ENCODE measurements at places on chromosomes 3 and 15.

GRCh38 chr15:60932051-60932915 is 296.8 kb downstream of the RORA start:
- peak; percentile 33 for DNase-seq

GRCh38 chr3:167120828-167121227 is 259.3 kb downstream of the ZBBX start:
- DNase-seq = no peak

- no peak for DNase-seq
These were observed 49.1 kb downstream of the UBR1 start for GRCh38 chr15:43056696-43057095.

DNA sequence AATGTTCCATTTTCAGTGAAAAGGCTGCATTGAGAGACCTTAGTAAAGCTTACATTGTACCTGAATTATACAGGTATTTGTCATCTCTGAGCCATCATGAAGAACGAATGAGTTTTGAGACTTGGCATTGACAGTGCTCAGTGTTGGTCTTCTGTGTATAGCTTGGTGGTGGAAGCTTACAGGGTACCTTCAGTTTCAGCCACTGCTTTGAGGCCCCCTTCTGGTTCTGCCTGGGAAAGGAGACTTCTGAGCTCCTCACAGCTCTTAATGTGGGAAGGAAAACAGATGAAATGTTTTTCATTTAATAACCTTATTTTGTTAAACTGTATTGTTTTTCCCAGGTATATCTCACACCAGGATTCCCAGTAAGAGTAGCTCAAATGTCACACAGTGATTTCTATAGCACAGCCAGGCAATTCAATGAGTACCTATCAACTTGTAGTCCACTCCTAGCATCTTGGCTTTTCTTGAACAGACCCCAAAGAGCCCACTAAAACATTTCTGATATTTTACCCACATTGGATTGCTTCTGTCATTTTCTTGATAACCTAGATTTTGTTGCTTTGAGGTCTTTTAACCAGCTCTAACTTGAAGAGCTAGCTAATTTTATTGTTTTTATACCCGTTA is 5.6 kb downstream of the SERPINI1 start:
- DNase-seq = peak; percentile 9

DNA sequence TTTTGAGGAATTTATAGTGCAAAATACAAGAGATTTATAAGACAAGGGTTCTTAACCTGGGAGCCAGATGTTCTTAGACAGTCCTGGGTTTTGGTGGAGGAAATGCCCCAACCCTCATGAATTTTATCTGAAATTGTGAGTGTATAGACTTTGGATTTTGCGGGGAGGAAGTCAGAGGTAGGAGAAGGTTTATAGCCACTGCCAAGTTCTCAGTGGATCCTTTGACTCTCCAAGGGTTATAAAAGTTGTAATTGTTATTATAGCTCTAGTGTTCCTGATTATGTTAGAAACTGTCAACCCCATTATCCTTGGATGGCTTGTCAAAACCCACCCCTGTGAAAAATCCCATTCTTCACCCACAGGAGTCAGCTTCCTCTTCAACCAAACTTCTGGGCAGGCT is 183.6 kb downstream of the LRTM1 start:
- DNase-seq = no peak

DNA sequence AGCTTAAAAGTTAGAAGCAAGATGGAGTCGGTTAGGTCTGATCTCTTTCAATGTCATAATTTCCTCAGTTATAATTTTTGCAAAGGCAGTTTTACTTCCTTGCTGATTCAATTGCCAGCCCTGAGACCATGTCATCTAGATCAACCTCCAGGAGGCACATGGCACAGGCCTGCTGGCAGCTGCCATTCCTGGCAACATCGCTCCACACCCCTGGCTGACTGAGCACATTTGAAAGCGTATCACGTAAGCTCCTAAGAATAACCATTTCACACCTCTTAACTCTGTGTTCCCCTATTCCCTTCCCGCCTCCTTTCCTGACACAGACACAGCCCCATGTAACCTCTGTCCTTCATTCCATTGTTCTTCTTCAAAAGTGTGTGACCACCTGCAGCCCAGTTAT is 313.9 kb upstream of the CTNNB1 start:
- DNase-seq = no peak

- no peak for DNase-seq
These were observed 6.8 kb upstream of the SKIL start for GRCh38 chr3:170350515-170351413.

DNA sequence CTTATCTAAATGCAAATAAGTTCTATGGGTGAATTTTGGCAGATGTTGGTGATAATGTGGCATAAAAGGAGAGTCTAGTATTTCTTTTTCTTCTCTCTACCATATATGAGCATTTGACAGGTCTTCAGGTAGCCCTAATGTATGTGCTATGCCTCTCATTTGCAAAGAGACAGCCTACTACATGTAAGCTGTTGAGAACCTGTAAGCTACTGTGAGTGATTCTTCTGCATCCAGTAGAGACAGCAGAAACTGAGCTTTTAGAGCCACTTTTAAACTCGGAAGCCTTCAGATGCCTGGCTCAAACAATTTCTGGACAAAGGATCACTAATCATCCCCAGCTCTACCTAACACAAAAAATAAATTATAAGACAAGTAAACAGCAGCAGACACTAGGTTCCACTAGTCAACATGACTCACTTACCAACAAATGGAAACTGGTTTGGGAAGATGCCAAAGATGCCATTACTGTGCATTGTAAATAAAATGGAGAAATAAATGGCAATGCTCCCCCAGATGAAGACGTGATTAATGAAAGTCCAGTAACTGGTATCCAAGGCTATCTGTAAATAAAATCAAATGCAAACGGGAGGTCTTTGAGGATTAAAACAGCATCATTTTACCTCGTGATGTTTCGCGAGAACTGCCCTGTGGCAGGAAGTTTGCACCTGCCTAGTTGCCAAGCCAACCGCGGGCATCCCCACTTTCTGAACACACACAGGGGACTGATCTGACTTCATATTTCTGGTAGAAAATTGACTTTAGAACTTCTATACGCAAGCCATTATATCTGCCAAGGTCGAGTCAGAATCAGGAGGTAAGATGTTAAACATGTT is 245.3 kb downstream of the DTWD1 start:
- no peak for DNase-seq

- DNase-seq = no peak
These were observed 1.0 kb upstream of the PCBP4 start for GRCh38 chr3:51968170-51968775.

DNA sequence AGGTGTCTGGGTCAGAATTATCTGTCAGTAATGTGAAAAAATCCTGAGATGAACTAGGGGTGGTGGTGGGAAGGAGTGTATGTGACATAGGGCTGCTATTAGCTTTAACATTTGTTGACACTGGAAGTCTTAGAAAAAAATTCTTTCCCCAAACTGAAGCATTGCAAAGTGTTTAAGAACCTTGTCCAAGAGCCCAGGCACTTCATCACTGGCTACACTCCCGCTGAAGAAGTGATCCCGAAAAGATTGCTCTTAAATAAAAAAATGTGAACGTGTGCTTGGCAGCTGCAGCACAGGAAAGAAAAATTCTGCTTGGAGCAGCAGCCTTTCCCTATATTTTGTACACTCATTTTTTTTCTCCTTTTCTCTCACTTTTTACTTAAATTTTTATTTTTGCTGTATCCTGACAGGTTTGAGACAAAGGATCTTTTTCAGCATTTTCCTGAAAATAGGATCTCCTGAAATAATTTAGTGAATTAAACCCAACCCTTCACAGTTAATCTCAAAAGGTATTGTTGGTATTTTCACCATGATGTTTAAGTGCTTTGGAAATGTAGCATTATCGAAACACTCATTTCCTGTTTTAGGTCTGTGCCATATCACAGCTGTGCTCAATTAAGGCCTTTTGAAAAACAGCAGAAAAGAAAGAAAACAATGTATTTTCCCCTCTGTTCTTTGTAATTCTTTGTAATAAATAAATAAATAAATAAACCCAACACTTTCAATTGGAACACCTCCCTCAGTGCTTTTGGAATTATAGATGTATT is 477.6 kb downstream of the ZNF385D start:
- DNase-seq = no peak

- no peak for DNase-seq
These were observed 4.2 kb upstream of the FAM131A start for GRCh38 chr3:184333190-184333589.

DNA sequence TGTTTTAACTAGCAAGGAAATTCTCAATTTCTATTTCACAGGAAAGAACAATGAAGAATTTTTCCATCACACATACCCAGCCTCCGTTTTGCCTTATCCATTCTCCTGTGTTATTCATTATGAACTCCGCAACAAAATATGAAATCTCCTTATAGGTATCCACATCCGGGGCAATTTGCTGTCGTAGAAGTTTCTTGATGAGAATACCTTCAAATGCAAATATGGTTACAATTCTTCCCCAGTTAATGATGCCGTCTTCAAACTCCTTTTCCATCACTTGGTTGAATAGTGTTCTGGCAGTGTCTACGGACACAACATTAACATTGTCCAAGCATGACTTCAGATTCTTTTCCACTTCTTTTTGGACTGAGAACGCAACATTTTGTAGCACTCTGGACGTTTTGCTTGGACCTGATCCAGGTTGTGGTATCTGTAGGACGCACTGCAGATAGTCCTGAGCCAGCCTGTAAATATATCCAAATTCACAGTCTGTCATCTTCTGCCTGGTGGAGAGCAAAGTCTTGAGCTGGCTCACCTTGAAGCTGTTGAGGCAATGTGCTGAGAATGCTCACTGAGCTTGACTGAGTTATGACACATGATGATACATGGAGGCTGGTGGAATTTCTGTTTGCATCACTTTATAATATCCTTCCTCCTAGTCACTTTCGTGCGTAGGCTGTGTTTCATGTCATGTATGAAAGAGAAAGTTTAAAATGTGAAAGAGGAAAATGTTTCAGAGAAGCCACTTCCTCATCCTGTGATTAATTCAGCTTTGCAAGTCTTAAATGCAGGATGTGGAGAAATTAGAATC is at the start of gene BCL2A1:
BCL2A1 (minus strand) TSS at position 573 of the 811 bp plus-strand sequence; CDS start at position 496, 77 bp downstream.
- peak; percentile 80 for DNase-seq

DNA sequence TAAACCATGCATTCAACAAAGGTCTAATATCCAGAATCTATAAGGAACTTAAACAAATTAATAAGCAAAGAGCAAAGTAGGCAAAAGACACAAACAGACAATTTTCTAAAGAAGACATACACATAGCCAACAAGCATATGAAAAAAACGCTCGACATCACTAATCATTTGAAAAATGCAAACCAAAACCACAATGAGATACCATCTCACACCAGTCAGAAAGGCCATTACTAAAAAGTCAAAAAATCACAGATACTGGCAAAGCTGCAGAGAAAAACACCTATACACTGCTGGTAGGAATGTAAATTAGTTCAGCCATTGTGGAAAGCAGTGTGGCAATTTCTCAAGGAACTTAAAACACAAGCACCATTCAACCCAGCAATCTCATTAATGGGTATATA is 53.8 kb downstream of the FSIP1 start:
- DNase-seq = no peak

DNA sequence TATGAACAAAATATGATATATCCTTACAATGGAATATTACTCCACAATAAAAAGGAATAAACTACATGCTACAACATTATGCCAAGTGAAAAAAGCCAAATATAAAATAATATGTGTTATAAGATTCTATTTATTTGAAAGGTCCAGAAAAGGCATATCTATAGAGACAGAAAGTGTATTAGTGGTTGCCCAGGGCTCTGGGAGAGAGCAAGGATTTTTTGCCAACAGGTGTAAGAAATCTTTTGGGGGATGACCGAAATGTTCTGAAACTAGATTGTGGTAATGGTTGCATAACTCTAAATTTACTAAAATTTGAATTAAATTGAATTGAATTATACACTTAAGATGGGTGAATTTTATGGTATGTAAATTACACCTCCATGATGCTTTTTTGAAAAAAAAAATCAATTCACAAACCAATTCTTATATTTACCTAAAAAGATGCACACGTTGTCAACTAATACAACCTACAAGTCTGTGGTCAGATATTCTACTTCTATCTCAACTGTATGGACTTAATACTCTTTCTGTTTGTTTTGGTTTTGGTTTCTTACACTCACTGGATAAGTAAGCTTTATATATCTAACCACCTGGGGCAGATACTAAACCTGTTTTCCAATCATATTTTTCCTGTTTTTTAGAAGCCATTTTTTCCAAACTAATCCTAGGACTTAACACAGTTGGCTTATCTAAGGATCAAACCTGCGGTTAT is 75.8 kb downstream of the FBN1 start:
- no peak for DNase-seq

GRCh38 chr15:99239545-99240198 is 9.7 kb downstream of the TTC23 start:
- no peak for DNase-seq

- DNase-seq = no peak
These were observed 29.8 kb downstream of the HOMER2 start for GRCh38 chr15:82922737-82923136.

GRCh38 chr3:12428126-12428525 is 56.2 kb upstream of the TSEN2 start:
- DNase-seq = no peak

DNA sequence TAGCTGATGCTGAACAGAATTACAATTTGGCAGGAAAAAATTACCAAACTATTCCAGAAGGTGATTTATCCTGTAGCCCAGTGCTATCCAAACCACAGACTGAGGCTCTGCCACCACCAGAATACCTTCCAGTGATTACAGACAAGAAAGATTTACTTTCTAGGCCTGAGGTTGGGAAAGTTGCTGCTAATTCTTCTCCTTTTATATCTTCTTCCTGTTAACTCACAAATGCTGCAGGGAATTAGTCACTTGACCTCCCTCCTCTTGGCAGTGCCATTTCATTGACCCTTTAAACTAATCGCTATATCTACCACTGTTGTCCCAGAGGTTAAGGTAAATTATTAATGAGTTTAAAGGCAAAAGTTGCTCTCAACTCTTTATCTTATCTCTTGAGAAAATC is 118.4 kb downstream of the CTNNB1 start:
- DNase-seq = no peak

GRCh38 chr3:138260611-138261010 is 69.0 kb downstream of the NME9 start:
- DNase-seq = no peak

DNA sequence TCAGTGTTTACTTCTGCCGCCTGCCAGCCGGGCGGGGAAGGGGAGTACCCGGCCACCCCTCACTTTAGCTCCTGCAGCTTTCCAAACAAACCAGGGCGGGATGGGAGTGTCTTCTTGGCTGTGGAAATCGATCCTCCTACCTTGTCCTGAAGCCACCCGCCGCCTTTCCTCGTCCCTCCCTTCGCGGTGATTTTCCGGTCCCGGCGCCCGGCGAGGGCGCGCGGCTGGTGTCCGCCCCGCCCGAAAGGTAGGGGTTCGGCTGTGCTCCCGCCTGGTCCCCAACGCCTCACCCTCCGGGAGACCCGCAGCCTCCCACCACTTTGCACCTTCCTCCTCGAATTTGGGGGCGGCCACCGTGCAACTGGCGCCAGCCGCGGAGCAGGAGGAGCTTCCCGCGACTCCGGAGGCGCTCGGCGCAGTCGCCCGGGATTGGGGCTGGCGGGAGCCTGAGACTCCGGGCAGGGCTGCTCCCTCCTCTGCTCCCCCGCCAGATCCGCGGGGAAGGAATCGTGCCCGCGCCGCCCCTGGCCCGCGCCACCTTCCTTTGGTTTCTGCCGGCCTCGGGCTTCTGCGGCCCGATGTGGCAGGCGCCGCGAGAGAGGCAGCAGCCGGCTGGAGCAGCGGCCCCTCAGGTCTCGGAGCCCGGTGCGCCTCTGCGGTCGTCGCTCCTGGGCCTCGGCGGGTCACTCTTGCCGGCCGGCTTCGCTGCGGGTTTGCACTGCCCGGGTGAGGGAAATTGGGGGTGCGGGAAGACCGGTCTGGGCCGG is 30.7 kb upstream of the ST3GAL6 start:
- no peak for DNase-seq
